ENCODE measurements at places on chromosomes 13 and 19. TPM values are rescaled to one million over a fixed set of nuclear protein-coding genes. Genes with fewer than 3 reads are reported as not detected.

GRCh38 chr13:20336761-20337160 is 104.6 kb upstream of the GJB6 start:
- H3K36me3 ChIP-seq = no peaks in the 10 kb centered on the region
- H3K4me3 ChIP-seq = no peak overlapping the region
- no peaks in the 10 kb centered on the region for H3K27me3 ChIP-seq
- no peak overlapping the region for H3K27ac ChIP-seq
- no peak for DNase-seq
- no peaks in the 10 kb centered on the region for H3K4me1 ChIP-seq

- H3K4me3 ChIP-seq = no peak overlapping the region
- no peaks in the 10 kb centered on the region for H3K36me3 ChIP-seq
- H3K4me1 ChIP-seq = no peaks in the 10 kb centered on the region
- no peak overlapping the region for H3K27ac ChIP-seq
- H3K27me3 ChIP-seq = no peaks in the 10 kb centered on the region
- DNase-seq = no peak
These were observed 9.6 kb upstream of the BBC3 start for GRCh38 chr19:47240556-47240955.

- peaks cover 41% of the 10 kb centered on the region for H3K4me1 ChIP-seq
- no peaks in the 10 kb centered on the region for H3K27me3 ChIP-seq
- no peak for DNase-seq
- no peak overlapping the region for H3K4me3 ChIP-seq
These were observed 251.4 kb downstream of the RGCC start for GRCh38 chr13:41708713-41709112.

- H3K4me1 ChIP-seq = no peaks in the 10 kb centered on the region
- H3K27me3 ChIP-seq = no peaks in the 10 kb centered on the region
- H3K4me3 ChIP-seq = no peak overlapping the region
- H3K27ac ChIP-seq = no peak overlapping the region
These were observed 1498.1 kb downstream of the UQCRFS1 start for GRCh38 chr19:27714857-27715256.

- no peak for DNase-seq
- no peak overlapping the region for H3K4me3 ChIP-seq
- no peaks in the 10 kb centered on the region for H3K4me1 ChIP-seq
- no peaks in the 10 kb centered on the region for H3K36me3 ChIP-seq
These were observed 717.4 kb upstream of the SPRY2 start for GRCh38 chr13:81058211-81058915.

GRCh38 chr13:69050696-69051095 is 1056.9 kb upstream of the ATXN8OS start:
- no peak for DNase-seq
- no peaks in the 10 kb centered on the region for H3K4me1 ChIP-seq
- no peak overlapping the region for H3K4me3 ChIP-seq
- H3K36me3 ChIP-seq = no peaks in the 10 kb centered on the region
- H3K27me3 ChIP-seq = no peaks in the 10 kb centered on the region

DNA sequence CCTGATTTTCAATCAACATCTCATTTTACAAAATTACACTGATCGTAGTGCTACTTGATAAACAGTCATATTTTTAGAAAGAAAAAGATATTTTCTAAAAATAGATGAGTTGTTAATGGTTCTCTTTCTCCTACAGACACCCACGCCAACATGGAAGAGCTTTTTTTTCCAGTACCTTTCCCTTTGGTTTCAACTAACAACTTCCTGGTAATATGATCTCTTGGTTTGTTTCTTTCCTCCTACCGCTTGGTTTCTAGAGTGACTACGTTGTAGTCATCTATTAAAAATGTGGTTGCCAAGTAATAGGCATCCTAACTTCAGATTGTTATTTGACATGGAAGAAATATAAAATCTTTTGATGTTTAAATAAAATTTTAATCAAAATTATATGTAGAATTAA is 189.0 kb downstream of the LACC1 start:
- H3K4me1 ChIP-seq = no peaks in the 10 kb centered on the region
- no peaks in the 10 kb centered on the region for H3K27me3 ChIP-seq
- no peaks in the 10 kb centered on the region for H3K36me3 ChIP-seq
- H3K27ac ChIP-seq = no peak overlapping the region

DNA sequence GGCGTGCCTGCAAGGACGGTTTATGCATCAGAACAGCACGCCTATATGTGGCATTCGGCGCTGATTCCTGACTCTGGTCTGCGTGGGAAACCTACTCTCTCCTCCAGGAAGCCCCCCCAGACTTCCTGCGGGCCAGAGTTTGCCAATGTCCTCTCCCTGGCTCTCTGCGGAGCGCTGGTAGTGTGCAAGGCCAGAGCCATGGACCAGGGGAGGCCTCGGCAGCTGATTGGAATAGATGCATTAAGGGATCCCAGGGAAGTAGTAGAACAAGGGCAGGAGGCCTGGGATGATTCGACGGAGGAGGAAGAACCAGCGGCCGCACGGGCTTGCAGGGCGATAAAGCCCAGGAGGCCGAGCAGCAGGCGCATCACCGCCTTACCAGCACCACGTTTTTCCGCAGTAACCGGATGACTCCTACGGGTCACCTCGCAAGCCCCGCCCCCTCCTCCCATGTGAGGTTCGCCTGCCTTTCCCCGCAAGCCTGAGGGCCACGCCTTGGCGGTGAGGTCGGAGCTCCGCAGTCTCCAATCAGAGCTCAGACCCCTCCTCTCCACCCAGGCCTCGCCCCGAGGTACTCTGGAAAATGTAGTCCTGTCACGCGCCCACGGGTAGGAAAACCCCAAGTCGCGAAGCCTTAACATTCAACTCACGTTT is 5.0 kb downstream of the CLEC11A start:
- no peaks in the 10 kb centered on the region for H3K4me1 ChIP-seq
- no peaks in the 10 kb centered on the region for H3K27me3 ChIP-seq
- H3K27ac ChIP-seq = no peak overlapping the region
- H3K4me3 ChIP-seq = no peak overlapping the region
- peak; percentile 71 for DNase-seq
- H3K36me3 ChIP-seq = no peaks in the 10 kb centered on the region

- peaks cover 3% of the 10 kb centered on the region for H3K4me1 ChIP-seq
- no peaks in the 10 kb centered on the region for H3K36me3 ChIP-seq
- H3K27me3 ChIP-seq = no peaks in the 10 kb centered on the region
- H3K4me3 ChIP-seq = no peak overlapping the region
- no peak overlapping the region for H3K27ac ChIP-seq
These were observed 145.7 kb downstream of the MIPEP start for GRCh38 chr13:23743278-23744076.

DNA sequence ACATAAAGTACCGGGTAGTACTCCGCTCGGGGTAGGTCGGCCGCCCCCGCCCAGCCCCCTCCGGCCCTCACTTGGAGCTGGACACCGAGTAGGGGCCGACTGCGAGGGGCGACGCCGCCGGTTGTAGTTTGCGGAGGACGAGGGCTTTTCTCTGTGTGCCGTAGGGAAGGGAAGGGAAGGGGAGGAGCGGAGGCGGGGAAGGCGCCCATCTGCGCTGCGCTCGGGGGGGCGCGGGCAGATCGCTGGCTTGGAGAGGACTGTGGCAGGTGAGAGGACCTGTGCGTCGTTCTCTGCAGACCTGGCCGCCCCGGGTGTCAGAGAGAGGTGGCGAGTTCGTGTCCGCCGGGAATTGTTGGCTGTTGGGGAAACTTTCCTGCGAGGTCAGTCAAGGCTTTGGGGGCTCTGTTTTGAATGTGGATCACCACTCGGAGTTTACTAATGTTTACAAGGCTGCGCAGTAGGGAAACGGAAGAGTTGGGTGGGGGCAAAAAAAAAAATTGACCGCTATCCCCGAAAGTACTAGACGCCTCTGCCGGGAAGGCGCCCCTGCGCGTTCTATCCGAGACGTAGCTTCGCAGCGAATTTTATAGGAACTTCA is 1.4 kb downstream of the ING1 start:
- H3K27ac ChIP-seq = peak overlapping the region; percentile 99
- H3K4me3 ChIP-seq = peak overlapping the region; percentile 82
- DNase-seq = peak; percentile 66
- H3K27me3 ChIP-seq = no peaks in the 10 kb centered on the region
- H3K36me3 ChIP-seq = peaks cover 7% of the 10 kb centered on the region

DNA sequence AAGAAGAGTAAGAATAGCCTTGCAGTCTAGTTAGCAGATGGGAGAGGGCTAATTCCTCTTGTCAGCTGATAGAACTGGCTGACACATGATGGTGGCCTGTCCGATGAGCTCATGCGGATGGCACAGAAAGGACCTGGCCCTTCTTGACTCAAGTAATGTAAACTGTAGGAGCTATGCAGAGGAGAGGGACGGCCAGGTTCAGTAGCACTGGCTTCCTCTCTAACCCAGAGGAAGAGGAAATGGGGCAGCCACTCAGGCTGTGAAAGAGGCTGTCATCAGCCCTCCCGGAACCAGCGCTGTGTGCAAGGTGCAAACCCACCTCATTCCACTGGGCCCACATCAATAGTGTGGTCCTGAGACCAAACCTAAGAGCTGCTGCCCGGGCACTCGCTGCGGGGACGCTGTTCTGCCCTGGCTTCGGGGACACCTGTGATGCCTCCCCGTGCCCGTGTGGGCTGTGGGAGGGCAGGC is 30.8 kb upstream of the USE1 start:
- H3K36me3 ChIP-seq = peaks cover 64% of the 10 kb centered on the region
- no peak for DNase-seq
- no peaks in the 10 kb centered on the region for H3K4me1 ChIP-seq
- no peak overlapping the region for H3K4me3 ChIP-seq

DNA sequence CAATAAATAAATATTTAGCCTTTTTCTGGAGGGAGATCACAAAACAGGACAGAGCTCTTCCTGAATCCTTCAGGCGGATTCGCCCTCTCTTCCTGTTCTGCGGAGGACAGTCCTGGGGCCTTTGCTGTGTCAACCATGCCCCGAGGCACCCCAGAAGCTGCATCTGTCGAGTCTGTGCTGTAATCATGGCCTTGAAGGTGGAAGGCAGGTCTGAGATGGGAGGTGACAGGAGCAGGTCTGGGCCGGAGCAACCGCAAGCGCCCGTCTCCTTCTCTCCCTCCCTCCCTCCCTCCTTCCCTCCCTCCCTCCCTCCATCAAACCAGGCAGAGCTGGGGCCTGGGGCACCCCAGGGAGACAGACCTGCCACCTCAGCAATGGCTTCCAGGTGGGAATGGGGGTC is 4.6 kb upstream of the FXYD3 start:
- no peak for DNase-seq
- H3K27ac ChIP-seq = no peak overlapping the region
- no peaks in the 10 kb centered on the region for H3K4me1 ChIP-seq
- H3K36me3 ChIP-seq = no peaks in the 10 kb centered on the region
- H3K27me3 ChIP-seq = no peaks in the 10 kb centered on the region

The NLRP7 gene
- total RNA-seq = not detected
